ENCODE measurements at places on chromosomes 11 and 22. TPM values are rescaled to one million over a fixed set of nuclear protein-coding genes. Genes with fewer than 3 reads are reported as not detected.

Gene MYEOV
- total RNA-seq = not detected

Gene SYCE3
- total RNA-seq = not detected

Gene HBG2
- total RNA-seq = not detected

Gene DNAJB7
- total RNA-seq = not detected

Gene KIAA0930
- total RNA-seq = 19.1 TPM

Gene E2F8
- 1.2 TPM for total RNA-seq

Gene MS4A15
- total RNA-seq = not detected

Gene TRIM49
- not detected for total RNA-seq
